ENCODE measurements at places on chromosomes 2 and 18.
A peak's percentile ranks its signal among the peaks of the same experiment; 100 is the strongest.

DNA sequence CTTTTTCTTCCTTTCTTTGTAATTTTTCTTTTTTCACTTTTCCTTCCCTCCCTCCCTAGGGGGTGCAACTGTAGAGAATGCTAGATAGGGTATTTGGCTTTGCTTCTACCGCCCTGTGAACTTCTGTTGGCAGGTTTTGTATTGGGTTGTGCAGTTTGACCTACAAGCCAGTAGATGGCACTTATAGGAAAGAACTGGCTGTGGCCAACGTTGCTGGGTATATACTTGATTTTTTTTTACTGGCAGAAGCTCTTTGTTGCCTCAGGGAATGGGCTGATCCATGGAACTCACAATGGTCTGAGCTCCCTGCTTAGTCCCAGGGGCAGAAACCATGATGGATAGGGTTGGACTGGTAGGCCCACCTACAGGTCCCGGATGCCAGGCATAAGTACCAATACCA, 1019.5 kb upstream of the LRRTM1 start:
- DNase-seq: peak; percentile 25

GRCh38 chr2:219508971-219509779, 5.1 kb upstream of the ASIC4 start:
- no peak for DNase-seq

- no peak for DNase-seq
Measured at GRCh38 chr2:60446413-60447267, 106.8 kb downstream of the BCL11A start.

DNA sequence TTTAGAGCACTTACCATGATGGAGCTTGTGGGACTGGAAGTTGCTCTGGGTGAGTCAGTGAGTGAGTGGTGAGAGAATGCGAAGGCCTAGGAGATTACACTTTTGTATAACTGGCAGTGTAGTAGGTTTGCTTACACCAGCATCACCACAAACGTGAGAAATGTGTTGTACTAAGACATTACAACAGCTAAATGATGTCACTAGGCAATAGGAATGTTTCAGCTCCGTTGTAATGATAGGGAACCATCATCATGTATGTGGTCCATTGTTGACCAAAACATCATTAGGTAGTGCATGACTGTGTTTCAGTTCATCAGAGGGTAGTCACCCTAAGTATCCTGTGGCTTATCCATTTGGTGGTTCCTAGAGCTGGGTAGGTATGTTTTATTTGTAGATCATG, 11.9 kb downstream of the ZNF407 start:
- DNase-seq: peak; percentile 22

GRCh38 chr2:219254590-219255201, 978 bp upstream of the TUBA4A start:
- no peak for DNase-seq

DNA sequence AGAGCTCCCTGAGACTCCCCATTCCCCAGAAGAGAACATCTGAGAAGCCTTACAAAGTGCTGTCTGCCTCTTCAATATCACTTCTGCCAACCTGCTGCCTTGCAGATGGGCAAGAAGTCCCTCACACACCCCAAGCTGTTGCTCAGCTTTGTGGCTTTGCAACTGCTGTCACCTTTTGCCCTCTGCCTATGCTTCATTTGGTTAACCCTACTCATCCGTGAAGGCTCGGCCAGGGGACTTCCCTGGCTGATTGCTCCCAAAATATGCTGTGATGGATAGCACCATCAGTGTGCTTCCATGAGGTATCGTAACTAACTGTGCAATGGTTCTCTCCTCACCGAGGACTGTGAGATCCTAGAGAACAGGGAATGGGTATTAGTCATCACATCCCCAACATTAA, 88.9 kb upstream of the CYP1B1 start:
- DNase-seq: no peak

- no peak for DNase-seq
Measured at GRCh38 chr2:120355780-120356266, 9.9 kb downstream of the INHBB start.

- DNase-seq: peak; percentile 60
Measured at GRCh38 chr18:21191596-21192307, 50.3 kb upstream of the GREB1L start.

GRCh38 chr2:85905187-85905666, 16.4 kb upstream of the ST3GAL5 start:
- DNase-seq: no peak
